Sciatic nerve (tissue), 2 donors: ENCODE measurements at places on chromosomes 3 and 15.

DNA sequence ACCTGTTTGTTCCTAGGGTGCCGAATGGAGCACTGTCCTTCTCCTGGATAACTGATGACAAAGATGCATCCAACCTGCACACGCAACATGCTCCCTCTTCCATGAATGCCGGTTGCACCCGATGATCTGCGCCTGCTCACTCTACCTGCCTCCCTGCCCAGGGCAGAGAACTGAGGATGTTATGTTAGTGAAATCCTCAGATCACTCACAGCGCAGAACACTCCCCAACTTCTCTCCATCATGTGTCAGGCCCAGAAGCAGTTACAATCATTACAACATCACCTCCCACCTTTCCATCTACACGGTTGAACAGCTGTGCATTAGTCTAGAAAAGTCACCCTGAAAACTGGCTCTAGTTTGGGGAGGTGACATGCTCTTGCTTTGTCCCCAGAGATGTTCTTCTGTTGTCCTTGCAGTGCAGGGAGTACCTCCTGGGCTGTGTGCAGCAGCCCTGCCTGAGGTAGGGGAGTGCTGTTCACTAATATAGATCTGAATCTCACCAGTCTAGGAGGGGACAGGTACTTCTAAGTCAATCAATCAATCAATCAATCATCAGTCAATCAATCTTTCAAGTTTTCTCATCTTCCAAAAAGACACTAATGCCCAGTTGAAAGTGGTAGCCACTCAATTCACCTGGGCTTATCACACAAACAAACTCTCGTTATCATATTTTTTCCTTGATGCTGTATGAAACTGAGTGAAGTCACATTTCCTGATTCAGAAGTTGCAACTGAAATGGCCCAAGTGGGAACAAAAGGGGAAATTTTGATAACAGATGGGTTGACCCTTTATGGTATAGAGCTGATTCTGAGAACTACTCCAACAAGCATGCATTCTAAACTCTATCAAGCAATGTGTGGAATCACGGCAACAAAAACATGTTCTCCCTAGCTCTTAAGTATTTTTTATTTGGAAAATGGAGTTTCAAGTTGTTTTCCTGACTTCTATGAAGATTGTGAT lies 15.4 kb upstream of the ISLR start:
- no peak for DNase-seq

DNA sequence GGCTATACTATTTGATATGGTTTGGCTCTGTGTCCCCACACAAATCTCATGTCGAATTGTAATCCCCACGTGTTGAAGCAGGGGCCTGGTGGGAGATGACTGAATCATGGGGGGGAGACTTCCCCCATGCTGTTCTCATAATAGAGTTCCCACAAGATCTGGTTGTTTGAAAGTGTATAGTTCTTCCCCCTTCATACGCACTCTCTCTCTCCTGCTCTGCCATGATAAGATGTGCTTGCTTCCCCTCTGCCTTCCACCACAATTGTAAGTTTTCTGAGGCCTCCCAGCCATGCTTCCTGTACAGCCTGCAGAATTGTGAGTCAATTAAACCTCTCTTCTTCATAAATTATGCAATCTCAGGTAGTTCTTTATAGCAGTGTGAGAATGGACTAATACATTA lies 290.1 kb upstream of the CHRM5 start:
- DNase-seq = no peak

DNA sequence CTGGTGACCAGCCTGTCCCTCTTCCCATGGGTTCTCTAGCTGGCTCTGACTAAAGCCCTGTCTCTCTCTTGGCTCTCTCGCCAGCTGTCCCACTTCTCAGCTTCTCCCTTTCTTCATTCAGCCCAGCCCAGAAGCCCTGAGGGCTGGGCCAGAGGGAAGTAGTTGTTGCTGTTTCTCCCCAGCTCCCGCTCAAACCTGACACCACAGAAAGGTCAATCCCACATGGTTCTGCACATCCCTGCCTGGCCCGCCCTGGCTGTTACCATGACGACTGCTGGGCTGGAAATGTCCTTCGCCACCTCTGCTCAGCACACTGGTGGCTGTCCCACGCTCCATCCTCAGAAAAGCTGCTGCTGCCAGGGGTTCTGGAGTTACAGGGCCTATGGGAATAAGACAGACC lies 25.9 kb downstream of the CCDC32 start:
- DNase-seq = no peak

GRCh38 chr15:55475842-55476241 lies 32.2 kb downstream of the DNAAF4 start:
- DNase-seq = no peak

- no peak for DNase-seq
Measured at GRCh38 chr3:180102134-180102533, 65.4 kb upstream of the PEX5L start.

- DNase-seq = no peak
Measured at GRCh38 chr3:180066598-180066997, 29.9 kb upstream of the PEX5L start.
